ENCODE measurements at places on chromosomes 5 and 9.

GRCh38 chr5:63963080-63963735, 963 bp upstream of the HTR1A start:
- peak; percentile 46 for DNase-seq

DNA sequence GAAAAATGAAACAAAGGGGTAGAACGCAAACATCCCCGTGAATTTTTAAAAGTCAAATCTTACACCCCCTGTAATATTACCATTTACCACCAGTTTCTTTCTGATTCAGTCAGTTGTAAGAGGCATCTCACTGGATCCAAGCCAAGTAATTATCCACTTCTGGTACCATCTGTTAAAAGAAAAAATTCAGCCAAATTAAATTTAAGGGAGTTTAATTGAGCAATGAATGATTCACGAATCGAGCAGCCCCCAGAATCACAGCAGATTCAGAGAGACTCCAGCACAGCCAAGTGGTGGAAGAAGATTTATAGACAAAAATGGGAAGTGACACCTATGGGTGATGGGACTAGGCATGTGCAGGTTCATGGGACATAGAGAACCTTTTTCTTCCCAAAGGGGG, 29.9 kb upstream of the MTMR12 start:
- DNase-seq = no peak

DNA sequence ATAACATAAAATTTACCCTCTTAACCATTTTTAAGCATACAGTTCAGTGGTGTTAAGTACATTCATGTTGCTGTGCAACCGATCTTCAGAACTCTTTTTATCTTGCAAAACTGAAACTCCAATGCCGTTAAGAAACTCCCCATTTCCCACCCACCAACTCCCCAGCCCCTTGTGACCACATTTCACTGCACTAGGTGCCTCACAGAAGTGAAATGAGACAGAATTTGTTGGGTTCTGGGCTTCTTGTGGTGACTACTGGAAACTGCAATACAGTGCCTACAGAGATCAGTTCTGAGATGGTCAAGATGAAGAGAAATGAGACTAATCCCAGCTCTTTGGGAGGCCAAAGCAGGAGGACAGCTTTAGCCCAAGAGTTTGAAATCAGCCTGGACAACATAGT, 202.1 kb upstream of the SLC30A5 start:
- no peak for DNase-seq

- DNase-seq = no peak
Observed at GRCh38 chr9:81671880-81672280, 17.5 kb downstream of the TLE1 start.

GRCh38 chr9:11002705-11003104, 389.9 kb upstream of the PTPRD start:
- DNase-seq = no peak
